ENCODE measurements at places on chromosomes 1 and 21.

DNA sequence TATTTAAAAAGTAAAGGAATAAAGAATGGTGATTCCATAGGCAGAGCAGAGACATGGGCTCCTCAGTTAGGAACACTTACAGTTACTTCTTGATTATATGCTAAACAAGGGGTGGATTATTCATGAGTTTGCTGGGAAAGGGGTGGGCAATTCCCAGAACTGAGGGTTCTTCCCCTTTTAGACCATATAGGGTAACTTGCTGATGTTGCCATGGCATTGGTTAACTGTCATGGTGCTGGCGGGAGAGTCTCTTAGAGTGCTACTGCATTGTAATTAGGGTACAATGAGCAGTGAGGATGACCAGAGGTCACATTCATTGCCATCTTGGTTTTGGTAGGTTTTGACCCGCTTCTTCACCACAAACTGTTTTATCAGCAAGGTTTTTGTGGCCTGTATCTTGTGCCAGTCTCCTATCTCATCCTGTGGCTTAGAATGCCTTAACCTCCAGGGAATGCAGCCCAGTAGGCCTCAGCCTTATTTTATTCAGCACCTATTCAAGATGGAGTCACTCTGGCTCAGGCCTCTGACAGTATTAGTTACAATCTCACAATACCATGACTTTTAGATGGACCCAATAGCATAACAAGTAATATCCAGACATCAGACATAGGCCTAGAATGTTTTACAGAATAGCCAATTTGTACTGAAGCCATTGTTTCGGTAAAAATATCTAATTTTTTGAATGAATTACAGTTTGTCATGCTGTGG, 106.8 kb downstream of the ZBTB18 start:
- DNase-seq: no peak

GRCh38 chr1:185912504-185912903, 178.3 kb downstream of the HMCN1 start:
- DNase-seq: no peak

- peak; percentile 54 for DNase-seq
Measured at GRCh38 chr1:15616373-15617172, 685 bp upstream of the DDI2 start.

GRCh38 chr1:41663671-41664400, 179.4 kb upstream of the EDN2 start:
- no peak for DNase-seq

DNA sequence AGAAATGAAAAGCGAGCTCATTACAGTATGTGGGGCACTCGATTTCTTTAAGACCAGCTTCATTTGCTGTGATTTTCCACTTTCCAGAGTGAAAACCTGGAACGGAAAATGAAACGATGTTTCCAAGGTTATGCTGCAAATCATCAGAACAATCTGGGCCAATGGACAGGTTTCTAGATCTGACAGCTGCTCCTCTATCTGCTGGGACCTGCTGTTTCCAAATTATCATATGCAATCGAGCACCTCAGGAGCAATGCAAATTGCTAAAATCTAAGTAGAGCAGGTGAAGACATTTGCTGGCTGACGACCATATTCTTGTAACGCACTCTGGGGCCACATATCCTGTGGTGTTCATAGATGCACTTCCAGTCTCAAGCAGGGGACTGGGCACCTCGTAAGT, 39.7 kb upstream of the TIAM1 start:
- DNase-seq: no peak

GRCh38 chr21:35394634-35395369, 345.7 kb upstream of the RUNX1 start:
- peak; percentile 80 for DNase-seq

DNA sequence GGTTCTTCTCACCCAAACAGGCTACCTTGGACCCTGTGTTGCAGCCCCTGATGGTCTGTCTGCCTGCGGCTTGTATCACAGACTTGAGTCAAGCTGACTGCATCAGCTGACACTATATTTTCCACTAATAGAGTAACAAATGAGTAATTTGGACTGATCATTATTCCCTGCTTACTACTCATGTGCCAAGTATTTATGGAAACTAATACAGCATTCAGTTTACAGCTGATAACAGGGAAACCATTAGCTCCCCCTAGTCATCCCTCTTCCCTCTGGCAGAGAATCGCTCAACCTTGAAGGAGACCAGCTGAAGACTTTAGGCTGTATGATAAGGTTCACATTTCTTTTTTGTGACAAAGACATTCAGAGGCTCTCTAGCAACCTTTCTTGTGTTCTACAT, 116.6 kb upstream of the SYT6 start:
- peak; percentile 10 for DNase-seq

- no peak for DNase-seq
Measured at GRCh38 chr1:29470087-29470787, 233.9 kb downstream of the PTPRU start.

- DNase-seq: no peak
Measured at GRCh38 chr1:5690291-5690690, 301.9 kb downstream of the NPHP4 start.

DNA sequence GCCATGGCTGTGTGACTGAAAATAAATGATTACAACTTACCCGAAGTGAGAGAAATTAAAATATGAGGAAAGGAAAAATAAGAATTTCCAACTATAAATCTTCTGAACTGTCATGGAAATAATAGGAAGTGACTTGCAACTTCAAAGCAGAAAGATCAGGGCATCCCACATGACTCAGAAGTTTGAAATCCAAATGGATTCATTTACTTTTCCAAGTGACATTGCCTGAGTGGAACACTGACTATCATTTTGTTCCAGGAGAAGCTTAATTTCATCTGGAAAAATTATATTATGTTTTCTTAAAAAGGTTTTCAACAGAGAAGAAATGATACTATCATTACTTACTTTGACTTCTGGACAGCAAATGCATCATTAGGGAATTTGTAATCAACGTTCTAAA, 110.8 kb downstream of the GREM2 start:
- DNase-seq: peak; percentile 72

DNA sequence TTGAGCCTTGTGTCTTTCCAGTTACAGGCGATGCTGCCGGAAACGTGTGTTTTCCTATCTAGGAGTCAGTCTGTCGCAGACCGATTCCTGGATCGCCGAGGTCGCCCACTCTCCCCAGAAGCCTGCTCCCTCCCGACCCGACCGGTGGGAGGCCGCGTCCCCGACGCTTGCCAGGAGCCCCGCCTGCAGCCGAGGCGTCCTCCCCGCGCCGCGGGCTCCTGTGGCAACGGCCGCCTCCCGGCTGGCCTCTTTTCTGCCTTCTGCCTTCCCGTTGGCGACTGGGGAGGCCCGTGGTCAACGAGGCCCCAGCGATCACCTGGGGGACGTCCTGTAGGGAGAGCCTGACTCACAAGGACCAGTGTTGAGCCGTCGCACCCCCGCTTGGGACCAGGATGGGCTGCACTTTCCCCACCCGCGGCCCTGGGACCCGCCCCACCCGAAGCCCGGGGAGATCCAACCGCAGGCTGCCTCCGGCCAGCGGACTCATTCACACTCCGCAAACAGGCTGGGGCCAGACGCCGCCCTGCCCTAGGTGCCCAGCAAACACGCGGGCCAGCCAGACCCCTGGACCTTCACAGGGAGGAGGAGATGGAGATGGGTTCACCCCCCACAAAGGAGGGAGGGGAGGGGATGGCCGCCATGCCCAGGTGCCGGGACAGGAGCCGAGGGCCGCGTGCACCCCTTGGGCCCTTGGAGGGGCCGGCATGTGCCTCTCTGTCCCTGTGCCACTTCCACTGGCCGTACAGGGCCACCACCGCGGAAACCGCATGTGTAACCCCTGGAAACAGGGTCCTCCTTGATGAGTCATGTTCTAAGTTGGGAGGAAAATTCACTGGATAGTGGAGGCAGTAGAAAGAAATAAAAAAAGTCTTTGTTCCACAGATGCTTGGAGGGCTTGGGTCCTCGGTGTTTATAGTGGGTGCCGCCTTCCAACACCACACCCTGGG, 7.2 kb upstream of the COL6A1 start:
- peak; percentile 76 for DNase-seq

DNA sequence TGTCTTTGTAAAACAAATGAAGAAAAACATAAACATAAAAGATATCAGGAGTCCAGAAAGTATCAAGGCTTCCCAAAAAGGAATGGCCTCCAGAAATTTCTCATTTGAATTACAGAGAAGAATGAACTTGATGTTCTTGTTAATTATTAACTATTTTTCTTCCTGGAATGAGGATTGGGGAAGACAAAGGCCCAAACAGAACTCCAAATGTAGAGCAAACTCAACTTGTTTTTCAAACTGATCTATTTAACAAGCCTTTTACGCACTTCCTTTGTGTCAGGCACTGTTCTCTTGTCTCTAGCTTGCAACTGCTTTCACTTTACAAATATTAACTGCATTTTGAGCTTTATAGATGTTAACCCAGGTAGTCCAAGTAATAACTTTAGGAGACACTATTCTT, 45.5 kb downstream of the LAMC2 start:
- no peak for DNase-seq

- DNase-seq: no peak
Measured at GRCh38 chr1:25034736-25035522, 104.9 kb upstream of the RUNX3 start.

GRCh38 chr1:19319196-19319595, 7.1 kb downstream of the SLC66A1 start:
- no peak for DNase-seq

GRCh38 chr1:164562511-164562910, 3.5 kb downstream of the PBX1 start:
- DNase-seq: peak; percentile 14

DNA sequence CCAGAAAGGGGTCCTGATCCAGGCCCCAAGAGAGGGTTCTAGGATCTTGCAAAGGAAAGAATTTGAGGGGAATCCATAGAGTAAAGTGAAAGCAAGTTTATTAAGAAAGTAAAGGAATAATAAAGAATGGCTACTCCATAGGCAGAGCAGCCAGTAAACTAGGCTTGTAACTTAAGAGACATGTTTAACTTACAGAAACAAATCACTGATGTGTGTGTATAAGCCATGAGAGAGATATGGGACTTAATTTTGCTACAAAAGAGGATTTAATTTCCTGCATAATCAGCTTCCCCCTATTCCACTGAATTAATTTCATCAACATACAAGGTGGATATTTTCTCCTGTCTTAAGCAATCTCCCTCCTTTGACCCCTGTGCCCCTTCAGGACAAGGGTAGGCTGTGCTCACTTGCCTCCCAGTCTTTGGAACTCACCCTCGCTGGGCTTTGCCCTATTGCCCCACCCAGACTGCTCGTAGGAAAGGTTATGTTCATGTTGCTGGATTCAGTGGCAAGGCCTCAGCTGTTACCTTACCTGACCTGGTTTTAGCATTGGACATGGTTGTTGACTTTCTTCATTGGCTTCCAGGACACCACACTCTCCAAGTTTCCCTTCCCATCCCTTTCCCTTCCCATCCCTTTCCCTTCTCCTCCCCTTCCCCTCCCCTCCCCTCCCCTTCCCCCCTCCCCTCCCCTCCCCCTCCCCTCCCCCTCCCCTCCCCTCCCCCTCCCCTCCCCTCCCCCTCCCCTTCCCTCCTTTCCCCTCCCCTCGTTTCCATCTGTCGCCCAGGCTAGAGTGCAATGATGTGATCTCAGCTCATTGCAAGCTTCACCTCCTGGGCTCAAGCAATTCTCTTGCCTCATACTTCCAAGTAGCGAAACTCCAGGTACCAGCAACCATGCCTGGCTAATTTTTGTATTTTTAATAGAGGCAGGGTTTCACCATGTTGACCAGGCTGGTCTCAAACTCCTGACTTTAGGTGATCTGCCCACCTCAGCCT, 44.6 kb downstream of the TBCE start:
- DNase-seq: no peak

DNA sequence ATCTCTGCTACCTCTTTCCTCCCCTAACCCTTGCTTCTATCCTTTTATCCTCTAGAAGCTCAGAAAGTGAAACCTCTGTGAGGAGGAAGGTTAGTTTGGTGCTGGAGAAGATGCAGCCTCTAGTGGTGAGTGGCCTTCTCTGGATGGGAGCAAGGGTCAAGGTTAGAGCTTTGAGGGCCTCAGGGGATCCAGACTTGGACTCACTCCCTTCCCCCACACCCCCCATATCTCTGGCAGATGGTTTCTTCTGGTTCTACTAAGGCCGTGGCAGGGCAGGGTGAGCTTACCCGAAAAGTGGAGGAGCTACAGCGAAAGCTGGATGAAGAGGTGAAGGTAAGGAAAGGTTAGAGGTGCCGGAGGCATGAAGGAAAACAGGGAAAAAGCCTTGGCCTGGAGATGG, 9.2 kb downstream of the CGN start:
- DNase-seq: no peak

DNA sequence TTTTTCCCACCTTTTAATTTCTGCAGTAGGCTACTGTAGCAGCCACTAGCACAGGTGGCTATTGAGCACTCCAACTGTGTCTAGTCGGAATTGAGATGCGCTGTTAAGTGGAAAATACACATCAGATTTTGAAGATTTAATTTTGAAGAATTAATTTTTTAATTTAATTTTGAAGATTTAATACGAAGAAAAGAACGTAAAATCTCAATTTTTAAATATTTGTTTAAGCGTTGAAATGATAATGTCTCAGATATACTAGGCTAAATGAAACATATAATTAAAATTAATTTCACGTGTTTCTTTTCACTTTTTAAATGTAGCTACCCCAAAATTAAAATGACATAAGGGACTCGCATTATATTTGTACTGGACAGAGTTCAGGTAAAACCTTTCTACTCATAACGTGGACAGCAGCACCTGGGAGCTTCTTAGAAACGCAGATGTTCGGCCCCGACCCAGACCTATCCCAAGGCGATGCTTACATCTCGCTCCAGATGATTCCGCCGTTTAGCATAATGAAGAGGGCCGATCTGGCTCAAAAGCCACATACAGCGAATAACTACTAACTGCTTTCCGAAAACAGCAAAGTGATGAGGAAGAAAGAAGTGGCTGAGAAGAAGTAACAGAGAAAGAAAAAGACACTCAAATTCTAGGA, 717 bp downstream of the CRYZL1 start:
- DNase-seq: peak; percentile 17

GRCh38 chr21:42081931-42082381, 10.8 kb downstream of the UMODL1 start:
- DNase-seq: peak; percentile 86

DNA sequence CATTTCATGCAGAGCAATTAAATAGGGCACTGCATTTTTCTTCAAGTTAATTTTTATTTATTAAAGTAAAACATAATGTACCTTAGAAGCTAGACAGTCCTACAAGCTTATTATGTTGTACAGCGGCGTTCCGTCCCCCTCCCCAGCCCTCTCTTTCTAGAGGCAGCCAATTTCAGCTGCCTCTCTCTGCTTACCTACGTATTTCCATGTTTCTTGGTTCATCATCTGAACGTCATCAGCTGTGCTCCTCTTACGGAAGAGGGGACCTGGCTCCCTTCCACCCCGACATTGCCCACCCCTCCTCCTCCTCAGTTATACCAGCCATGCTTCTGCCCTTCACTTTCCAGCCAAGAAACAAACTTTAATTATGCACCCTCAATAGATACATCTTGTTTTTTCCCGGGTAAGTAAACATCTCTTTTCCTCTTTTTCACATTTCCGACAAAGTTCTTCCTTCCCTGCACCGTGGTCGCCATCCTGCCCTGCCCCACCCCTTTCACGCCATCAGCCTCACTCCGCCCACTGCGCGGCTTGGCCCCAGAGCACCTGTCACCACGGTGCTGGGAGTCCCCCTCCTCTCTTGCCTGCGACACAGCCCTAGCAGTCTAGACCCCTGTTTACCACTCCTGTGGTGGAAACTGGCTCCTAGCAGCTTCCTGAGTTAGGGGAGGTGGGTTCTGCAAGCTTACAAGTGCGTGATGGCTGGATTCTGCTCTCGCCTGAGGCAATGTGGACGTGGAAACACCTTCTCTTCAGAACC, 57.9 kb downstream of the SLC37A1 start:
- no peak for DNase-seq

Measured in astrocyte (in vitro differentiated cells and primary cell).